DND-41 (cell line): ENCODE measurements at places on chromosomes 6 and 20.

DNA sequence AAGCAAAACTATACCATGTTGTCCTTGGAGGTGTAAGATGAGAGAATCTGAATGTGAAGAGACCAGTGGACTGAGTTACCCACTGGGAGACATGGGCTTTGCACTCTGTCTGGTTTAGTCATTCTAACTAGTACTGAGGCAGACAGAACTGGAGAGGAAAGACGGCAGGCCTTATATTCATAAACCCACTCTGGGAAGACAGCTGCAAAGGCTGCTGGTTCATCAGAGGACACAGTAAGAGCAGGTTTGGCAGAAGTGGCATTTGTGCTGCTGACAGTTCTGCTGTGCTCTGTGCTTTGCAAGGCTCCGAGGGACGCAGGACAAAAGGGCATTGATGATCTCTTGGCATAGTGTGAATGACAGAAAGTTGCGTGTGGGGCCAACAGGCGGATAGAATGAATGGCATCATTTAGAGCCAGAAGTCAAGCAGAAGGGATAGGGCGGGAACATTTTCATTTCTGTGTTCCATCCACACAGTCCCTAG lies 142.3 kb upstream of the TENT5A start:
- DNase-seq = no peak

GRCh38 chr20:56831795-56832194 lies 202.7 kb downstream of the TFAP2C start:
- no peak for DNase-seq

DNA sequence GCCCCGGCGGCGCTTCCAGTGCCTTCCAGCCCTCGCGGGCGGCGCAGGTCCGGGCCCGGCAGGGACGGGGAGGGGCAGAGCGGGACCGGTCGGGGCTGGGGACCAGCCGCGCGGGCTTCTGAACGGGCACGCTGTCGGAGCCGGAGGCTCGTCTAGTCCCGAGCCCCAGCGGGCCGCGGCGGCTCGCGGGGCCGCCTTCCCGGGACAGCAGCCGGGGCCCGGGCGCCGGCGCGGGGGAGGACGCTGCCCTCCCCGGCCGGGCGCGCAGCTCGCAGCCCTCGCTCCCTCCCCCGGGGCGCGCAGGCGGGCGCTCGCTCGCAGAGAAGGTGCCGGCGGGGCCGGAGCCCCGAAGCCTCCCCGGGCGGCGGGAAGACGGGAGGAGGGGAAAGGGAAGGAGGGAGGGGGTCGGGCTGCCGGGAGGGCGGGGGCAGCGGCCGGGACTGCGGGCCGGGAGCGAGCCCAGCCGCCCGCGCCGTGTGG lies 696 bp upstream of the SIRPA start:
- peak; percentile 39 for DNase-seq

- DNase-seq = no peak
Observed at GRCh38 chr6:7142918-7143475, 35.2 kb downstream of the RREB1 start.

- DNase-seq = no peak
Observed at GRCh38 chr20:5374171-5374570, 57.4 kb upstream of the PROKR2 start.

GRCh38 chr6:3748208-3749066 lies 3.1 kb downstream of the PXDC1 start:
- peak; percentile 21 for DNase-seq

DNA sequence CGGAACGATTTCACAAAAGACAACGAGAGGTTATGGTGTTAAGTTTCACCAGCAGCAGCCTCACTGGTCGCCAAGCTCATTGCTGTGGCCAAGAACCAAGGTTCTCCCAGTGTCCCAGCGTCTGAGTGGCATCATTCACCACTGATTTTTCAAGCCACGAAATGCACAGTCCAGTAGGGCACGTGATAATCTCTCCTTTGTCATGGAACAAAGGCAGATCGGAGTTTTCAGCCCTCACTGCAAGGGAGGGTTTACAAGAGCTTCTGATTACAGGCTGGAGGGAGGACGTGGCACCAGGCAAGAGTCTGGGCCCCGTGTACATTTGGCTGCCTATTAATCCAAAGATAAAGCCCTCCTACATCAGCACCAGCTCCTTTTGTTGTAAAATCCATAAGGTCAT lies 2.0 kb downstream of the CD24 start:
- no peak for DNase-seq

DNA sequence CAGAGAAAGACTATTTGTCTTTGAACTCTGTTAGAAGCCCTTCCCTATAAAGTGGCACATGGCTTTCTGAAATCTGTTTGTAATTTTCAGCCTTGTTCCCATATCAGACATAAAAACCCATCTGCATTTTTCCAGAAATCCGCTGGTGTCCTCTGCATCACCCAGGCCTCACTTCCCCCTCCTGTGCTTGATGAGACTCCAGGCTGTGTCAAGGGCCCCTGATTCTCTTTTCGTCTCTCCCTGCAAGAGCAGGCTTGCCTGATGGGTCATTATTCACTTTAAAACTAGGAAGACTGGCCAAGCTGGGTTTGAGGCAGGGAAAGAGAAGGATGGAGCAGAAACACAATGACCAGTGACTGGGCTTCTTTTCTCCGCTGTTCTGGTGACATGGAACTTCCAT lies 10.6 kb upstream of the PROKR2 start:
- DNase-seq = no peak

GRCh38 chr20:23509247-23509913 lies 18.5 kb downstream of the CST8 start:
- DNase-seq = no peak

DNA sequence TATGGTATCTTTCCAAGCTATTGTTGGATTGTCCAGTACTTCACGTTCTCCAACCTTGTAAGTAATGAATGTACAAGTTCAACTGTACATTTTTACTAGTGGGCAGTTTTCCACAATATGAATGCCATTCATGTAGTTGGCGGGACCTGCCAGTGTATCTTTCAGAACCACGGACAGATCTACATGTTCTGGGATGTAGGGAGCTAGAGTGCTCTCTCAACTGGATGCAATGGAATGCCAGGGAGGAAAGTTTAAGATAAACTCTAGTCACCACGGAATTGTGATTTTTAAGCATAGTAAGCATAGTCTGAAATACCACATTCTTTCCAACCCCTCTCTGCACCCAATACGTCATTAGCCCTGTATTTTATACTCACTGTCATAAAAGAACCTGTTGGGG lies 21.5 kb upstream of the HLA-C start:
- DNase-seq = no peak

- DNase-seq = no peak
Observed at GRCh38 chr6:142790257-142790656, 154.7 kb downstream of the HIVEP2 start.

DNA sequence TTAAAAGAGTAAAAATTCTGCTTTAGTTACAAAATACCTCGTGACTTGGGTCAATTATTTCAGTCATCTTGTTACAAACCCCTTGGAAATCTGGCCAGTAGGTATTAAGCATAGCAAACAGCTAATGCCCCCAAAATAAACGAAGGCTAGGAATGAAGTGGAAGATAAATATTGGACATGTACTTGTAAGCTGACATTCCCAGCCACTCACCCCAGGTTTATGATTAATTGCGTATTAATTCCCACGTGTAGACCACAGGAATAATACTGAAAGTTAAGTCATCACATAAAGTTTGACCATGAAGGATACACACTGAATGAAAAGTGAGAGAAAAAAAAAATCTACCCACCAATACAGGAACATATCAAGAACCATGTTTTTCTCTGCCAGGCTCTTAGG lies 936.5 kb upstream of the ADGRB3 start:
- no peak for DNase-seq

DNA sequence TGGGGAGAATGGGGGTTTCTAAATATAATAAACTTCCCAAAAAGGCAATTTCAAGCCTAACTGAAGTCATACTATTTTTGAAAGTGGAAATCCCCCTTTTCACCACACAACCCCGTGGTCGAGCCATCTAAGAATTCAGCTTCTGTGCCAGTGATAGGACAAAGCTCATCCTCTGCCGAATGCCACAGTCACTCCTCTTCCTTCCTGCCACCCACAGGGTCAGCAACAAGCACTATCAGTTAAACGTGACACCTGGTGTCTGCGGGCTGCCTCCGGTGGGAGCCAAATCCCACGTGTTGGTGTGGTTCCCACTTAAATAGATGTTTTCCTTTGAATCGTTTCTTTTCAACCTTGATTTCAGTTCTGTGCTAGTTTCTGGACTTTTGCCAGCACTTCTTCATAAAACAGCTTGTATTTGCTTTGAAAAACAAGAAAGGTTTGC lies 60.7 kb downstream of the TNFAIP3 start:
- DNase-seq = peak; percentile 96

DNA sequence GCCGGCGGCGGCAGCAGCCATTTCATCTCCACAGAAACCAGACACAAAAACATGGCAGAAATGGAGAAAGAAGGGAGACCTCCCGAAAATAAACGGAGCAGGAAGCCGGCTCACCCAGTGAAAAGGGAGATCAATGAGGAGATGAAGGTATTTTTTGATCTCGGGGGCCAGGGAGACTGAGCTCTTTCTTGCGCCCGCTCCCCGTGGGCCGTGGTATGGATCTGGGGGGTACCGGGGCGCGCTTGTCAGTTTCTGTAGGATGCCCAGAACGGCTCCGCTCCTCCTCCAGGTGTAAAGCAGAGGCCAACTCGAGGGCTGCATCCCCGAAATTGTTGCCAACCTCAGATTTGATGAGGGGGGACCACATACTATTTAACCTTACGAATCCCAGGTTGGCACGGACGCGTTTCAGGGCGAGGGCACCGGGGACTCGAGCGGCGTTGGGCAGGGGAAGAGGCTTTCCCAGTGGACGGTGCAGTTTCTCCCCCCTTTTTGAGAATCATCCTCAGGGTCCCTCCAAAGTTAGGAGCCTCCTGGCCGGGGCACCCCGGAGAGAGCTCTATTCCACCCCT lies 735 bp downstream of the SOBP start:
- DNase-seq = no peak

DNA sequence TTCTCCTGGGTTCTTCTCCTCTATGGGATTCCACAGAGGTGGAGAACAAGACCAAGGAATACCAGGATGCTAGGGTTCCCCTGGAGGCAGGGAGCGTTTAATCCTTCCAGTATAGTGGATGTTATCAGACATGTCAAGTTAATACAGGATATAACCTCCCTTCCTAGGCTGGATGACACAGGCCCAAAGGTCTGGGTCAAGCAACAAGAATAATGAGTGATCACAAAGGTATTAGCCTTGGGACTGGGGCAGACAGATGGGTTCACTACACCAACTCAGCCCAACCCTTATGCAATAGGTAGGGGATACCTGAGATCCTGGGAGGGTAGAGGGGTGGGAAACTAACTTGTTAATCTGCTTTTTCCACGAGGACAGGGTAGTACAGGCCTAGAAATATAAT lies 690.3 kb downstream of the HTR1B start:
- DNase-seq = no peak

DNA sequence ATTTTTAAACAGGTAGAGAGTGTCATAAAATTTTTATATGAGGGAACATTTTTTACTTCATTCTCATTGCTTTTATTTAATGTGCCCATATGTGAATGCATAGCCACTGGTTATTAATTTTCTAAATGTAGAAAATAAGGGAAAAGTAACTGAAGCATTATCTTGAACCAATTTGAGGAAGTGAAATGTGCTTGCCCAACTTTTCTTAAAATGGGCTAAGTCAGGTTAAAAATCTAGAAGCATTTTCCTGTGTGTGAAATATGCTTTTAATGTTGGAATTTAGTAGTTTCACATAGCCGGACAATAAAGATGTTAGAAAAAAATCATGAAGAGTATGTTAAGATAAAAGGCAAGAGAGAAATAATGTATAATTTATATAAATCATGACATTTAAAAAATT lies 3.8 kb downstream of the SEC23B start:
- no peak for DNase-seq

DNA sequence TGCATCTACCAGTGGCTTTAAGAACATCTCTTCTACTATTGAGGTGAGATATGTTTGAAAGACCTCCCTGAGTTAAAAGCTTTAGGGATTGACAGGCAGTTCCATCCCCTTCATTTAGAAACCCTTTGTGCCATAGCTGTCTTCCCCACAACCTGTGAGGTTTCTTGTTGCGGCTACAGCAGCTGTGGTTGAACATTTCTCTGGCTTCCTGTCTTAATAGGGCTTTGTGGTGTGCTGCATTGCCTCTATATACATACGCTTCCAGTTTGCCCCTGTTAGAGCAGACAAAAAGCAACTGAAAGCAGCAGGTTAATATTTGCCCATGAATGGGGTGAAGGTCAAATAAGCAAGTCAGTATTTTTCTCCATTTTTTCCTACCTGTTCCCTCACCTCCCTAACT lies 210.2 kb downstream of the TMEM200A start:
- peak; percentile 91 for DNase-seq

DNA sequence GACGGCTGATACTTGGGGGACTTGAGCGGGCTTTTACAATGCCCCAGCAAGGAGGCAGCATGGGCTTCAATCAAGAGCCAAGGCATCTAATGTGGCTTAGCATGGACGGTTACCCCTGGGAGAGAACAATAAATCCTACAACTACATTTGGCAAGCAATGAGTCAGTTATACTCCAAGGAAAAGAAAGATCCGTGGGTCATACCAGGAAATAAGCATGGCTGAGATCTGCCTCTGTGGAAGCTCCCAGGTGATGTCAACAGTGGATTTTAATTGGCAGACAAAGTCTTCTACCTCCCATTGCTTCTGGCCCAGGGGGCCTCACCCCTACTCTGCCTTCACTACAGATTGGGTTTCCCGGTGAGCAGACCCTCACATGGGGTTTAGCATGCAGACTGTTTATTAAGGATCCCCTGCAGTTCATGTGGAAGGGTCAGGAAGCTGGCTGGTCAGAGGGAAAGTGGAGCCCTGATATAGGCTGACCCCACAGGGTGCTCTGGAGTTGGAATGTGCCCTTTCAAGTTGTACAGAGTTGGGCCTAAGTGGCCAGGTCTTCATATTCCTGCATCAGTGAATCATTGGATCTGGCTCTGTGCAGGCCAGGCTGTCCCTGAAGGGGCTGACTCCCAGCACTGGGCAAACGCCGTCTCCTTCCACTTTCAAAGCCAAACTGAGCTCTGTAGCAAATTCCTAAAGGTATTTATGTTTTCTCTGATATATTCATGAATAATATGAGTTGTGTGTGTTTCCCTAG lies 91.3 kb upstream of the GGTLC1 start:
- no peak for DNase-seq

- DNase-seq = no peak
Observed at GRCh38 chr20:4435225-4435624, 286.5 kb upstream of the PRND start.
